ENCODE measurements at places on chromosomes 1 and 21.

DNA sequence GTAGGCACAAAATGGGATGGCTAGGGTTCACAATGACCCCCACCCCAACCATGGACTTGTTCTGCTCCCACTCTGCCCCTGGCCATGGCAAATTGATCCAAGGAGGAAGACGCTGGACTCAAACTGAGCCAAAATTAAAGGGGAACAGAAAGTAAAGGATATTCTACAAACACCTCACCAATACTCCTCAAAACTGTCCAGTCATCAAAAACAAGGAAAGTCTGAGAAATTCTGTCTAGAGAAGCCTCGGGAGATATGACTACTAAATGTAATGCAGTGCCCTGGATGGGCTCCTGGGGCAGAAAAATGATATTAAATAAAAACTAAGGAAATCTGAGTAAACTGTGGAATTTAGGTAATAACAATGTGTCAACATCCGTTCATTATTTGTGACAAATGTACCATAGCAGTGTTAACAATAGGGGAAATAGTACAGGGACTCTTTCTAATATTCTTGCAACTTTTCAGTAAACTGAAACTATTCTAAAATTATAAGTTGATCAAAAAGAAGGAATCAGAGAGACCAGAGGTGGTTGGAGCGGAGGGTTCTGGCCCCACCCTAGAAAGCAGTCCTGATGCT lies 45.0 kb downstream of the MIS18A start:
- DNase-seq = no peak

- DNase-seq = no peak
Measured at GRCh38 chr1:18805925-18806849, 53.3 kb downstream of the TAS1R2 start.

DNA sequence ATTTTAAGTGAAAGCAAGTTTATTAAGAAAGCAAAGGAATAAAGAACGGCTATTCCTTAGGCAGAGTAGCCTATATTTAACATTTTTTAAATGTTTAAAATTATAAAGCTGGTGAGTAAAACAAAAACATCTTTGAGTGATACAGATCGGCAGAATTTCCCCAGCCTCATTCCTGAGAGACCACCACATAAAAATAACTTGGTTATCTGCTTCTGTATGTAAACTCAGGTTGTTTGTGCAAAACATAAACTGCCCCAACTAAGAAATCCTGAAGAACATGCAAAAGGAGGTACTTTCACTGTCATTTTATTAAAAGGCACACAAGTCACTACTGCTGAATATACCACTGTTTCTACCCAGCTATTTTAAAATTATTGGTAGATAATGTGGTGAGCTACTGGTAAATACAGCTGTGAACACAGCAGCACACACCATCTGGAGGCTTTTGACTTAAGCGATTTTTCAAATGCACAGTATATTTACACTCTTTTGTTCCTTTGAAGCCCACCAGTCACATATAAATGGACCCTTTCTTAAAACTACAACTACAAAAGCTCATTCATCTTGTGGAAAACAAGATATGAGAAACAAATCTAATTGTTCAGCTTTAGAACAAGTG lies 119.3 kb downstream of the RERE start:
- DNase-seq = no peak

DNA sequence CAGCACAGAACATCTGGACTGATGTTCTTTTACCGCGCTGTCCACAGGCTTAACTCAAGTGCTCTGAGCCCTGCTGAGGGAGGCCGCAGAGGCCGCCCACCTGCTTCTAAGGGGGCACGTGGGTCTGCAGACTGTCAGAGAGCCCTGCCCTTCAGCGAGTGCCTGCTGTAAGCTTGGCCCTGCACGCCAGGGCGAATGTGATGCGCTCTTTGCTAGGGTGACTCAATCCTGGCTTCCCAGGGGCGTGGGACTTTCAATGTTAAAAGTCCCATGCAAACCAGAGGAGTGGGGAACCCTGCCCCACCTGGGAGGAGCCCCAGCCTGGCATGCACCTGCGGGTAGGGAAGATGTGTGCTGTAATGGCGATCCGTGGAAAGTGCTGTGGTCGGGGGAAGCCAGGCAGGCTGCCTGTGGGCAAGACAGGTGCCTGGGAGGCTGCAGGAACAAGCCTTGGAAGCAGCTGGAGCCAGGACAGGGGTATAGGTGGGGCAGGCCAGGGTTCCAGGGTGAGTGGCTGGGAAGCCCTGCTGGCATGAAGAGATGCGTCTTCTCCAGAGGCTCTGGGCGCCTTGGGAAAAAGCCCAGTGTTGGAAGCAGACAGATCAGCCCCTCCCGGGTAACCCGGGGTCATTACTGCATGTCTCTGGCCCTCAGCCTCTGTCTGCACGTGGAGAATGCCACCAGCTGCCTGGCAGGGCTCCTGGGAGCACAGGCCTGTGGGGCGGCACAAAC lies 594 bp upstream of the PANK4 start:
- DNase-seq = no peak

- no peak for DNase-seq
Measured at GRCh38 chr1:97505816-97506215, 415.0 kb downstream of the DPYD start.

- DNase-seq = no peak
Measured at GRCh38 chr1:169574336-169574735, 11.9 kb downstream of the F5 start.

DNA sequence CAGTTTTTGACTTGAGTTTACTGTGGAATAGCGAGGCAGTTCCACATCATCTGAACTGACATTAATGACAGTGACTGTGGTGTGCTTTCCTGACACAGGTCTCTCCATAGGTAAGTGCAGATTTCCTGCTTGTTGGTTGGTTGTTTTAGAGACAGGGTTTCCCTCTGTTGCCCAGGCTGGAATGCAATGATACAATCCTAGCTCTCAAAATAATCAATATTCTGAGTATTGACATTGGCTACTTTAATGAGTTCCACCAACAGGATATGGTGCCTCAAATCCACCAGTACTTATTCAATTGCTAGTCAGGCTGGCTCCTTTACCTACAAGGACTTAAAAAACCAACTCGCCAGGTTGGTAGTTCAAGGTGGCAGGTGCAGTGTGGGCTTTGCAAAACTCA lies 63.8 kb downstream of the CLSTN1 start:
- no peak for DNase-seq

DNA sequence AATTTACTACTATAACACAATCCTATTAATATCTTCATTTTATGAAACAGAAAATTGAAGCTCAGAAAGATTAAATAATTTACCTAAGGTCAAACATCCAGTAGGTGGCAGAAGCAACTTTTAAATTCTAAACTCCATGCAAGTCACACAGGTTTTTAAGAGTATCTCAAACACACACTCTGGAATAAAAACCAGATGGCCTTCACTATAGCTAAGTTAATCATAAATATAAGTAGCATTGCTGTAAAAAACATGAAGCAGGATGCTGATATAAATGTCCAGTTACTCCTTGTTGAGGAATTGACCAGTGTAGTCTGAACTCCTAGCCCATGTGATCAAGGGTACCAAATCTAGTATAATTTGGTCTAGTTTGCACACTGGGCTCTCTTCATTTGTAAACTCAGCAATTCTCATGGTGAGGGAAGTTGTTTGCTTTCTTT lies 9.4 kb upstream of the FMO3 start:
- DNase-seq = no peak

DNA sequence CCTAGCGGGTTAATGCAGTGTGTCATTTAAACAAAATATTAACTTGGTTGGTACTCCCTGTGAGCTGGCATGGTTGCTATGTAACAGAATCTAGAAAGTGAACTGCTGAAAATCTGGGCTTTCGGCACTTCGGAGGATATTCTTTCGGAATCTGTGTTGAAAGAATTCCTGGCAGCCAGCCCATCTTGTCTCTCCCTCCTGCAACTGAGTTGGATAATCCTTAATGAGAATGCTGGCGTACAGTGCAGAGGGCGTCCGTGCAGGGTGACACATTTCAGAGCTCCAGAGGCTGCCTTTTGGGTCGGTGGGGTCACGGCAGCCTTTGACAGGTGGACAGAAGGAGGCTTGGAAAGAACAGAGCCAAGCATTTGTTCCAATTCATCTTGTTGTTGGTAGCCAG lies 3.7 kb downstream of the KAZN start:
- no peak for DNase-seq

- DNase-seq = no peak
Measured at GRCh38 chr1:55926906-55927471, 652.4 kb downstream of the PLPP3 start.

GRCh38 chr1:212611000-212611948 lies 2.7 kb downstream of the ATF3 start:
- DNase-seq = no peak

DNA sequence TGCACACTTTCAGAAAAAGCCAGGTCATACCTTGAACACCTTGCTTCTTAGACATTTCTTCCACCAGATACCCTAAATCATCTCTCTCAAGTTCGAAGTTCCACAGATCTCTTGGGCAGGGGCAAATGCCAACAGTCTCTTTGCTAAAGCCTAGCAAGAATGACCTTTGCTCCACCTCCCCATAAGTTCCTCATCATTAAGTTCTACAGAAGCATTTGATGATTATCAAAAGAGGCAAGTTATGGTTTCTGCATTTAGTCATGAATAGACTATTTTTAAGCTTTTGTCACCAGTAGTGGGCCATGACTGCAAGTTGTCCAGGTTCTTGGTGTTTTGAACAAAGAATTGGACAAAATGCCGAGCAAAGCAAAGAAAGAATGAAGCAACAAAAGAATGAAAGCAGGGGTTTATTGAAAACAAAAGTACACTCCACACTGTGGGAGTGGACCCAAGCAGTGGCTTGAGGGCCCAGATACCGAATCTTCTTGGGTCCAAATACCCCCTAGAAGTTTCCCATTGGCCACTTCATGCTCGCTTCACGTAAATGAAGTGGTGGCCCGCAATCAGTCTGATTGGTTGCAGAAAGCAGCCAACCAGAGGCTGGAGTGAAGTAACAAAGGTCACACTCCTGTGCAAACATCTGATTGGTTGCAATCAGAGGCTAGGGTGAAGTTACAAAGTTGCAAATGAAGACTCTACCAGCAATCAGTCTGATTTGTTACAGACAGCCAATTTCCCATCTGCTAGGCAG lies 9.8 kb upstream of the EGLN1 start:
- DNase-seq = no peak

DNA sequence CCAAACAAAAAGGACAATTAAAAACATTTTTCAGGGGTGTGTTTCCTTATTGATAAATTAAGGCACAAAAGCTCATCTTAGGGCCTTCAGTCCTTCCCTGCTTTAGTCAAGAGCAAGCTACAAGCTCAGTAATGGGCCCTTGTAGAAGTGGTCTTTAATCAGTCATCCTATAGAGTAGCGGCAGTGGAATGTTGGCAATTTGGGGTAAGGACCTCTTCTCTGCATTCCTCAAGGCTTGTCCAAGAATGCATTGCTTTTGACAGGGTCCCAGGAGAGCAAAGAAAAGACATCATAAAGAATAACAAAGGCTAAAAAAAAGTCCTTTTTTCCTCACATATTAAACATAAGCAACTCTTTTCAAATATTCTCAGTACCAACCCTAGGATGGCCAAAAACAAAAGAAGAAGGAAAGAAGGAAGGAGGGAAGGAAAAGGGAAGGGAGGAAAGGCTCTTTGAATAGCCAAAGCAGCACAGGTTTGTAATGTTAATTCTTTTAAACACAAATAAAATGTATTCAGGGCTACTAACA lies 27.3 kb upstream of the CAMK1G start:
- DNase-seq = no peak
